Cardiac fibroblast (primary cell): ENCODE measurements at places on chromosomes 6 and 20.

- no peak for DNase-seq
Observed at GRCh38 chr20:49705358-49705757, 8.3 kb downstream of the B4GALT5 start.

GRCh38 chr6:124445581-124445980 is 516.7 kb upstream of the RNF217 start:
- DNase-seq: no peak

DNA sequence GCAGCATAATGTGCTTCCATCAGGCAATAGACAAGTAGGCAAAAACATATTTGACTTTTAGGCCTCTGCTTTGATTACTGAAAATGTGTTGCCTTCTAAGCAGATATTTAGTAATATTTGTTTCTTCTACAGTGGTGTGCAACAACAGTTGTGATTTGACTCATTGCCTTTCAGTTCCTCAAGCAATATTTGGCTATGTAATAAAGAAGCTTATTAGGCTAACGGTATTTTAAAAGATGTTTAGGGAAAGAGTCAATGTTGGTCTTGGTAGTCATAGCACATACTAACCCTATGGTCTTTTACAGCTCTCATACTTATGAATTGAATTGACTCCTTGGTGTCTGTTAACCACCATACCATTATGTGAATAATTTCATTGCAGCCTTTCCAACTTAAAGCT is 124.1 kb downstream of the GRIK2 start:
- DNase-seq: no peak

DNA sequence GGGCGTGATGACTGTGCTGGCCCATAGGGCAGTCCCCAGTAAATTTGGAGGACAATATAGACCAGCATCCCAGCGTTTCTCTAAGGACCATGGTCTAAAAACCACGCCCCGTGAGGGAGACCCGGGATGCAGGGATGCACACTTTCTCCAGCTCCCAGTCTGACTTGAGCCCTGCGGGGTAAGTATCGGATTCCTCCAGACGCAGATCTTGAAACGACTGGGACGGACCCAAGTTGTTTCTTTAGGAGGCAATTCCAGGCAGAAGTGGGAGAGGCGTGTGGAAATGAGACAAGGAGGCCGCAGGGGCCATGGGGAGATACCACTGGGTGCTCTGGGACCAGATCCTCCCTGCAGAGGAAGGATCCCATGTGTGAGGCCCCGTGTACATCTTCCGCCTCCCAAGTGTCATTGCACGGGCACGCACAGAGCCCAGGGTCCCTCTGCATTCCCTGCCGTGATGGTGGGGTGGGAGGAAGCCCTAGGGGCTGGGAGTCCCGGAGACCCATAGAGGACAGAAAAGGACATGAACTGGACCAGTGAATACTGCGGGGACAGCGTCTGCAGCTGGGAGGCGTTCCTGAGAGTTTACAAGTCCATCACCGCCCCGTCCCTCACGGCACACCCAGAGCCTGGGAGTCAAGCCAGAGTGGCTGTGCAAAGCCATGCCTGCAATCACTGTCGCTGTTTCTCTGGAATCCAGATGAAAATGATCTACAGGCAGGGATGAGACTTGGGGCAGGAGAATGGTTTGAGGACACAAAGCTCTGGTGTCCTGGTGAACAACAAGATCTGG is 522.9 kb downstream of the CDH26 start:
- no peak for DNase-seq

GRCh38 chr6:100268326-100268725 is 196.4 kb downstream of the SIM1 start:
- DNase-seq: no peak

GRCh38 chr6:108366236-108366635 is 71.4 kb downstream of the AFG1L start:
- DNase-seq: no peak

DNA sequence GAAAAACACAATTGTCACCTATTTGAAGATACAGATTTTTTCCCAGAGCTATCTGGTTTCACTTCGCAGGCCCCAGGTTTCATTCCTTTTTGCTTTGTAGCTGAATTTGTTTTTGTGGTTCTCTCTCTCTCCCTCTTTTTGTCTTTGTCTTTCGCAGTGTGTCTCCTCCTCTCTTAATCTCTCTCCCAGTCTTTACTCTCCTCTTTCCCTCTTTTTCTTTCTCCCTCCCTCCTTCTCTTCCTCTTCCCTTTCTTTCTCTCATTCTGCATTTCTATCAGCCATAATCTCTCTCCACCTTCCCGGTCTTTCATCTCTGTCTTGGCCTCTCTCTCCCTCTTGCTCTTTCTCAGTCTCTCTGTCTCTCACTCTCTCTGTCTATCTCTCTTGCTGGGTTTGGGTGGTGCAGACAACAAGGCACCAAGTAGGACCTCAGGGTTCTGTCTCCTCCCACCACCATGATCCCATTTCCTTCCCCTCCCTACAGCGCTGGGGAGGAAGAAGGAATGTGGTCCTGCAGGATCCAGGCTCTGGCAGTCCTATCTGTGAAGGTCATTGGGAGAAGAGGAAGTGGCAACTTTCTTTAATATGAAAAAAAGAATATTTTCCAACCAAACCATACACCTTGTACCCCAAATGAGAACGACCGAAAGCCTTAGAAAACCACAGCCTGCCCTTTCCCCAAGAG is 63.2 kb downstream of the BANF2 start:
- DNase-seq: no peak

DNA sequence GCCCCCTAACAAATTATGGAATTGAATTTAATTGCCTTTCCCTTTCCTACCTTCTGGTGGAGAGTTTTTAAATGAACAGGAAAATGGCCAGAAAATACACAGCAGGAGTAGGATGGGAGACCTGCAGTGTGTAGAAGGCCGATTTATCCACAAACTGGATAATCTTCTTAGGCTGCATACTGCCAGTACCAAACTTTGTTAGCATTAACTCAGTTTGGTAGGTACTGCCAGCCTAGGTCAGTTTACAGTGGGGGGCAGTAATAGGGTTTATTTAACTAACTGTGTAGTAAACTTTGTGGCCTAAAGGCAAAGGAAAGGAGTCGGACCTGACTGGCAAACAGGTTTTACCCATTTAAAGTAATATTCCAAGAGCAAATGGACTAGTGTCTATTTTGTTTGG is 4.6 kb downstream of the NCOA3 start:
- DNase-seq: no peak

- DNase-seq: no peak
Observed at GRCh38 chr6:19842030-19842615, 5.0 kb downstream of the ID4 start.

DNA sequence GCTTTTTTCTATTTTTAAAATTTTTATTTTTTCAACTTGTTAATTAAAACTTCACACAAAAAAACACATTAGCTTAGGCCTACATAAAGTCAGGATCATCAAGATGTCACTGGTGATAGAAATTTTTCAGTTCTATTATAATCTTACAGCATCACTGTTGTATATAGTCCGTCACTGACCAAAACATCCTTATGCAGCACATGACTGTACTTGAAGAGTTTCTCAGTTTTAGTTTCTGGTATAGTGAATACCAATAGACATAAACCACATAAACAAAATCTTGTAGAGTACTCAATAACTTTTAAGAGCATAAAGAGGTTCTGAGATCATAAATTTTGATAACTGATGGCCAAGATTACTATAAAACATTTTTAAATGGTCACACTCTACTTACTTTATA is 71.8 kb downstream of the ASCC3 start:
- peak; percentile 9 for DNase-seq

DNA sequence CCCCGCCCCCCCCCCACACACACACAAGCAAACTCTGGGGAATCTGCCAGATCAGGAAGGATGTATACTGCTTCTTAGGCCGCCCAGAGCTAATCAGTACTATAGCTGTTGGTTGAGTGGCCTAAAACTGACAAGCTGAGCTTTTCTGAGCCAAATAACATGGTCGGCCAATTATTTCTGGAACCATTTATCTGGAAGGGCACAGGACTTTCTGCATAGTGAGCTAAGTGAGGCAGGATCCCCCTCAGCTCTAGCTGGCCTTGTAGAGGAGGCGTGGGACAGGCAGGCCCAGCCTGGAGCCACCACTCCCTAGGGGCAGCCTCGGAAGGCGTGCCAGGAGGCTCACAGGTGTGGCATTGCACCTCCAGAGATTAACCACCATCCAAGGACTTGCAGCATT is 200.1 kb downstream of the TMEM242 start:
- DNase-seq: no peak

- no peak for DNase-seq
Observed at GRCh38 chr20:17377231-17377630, 150.4 kb downstream of the PCSK2 start.

DNA sequence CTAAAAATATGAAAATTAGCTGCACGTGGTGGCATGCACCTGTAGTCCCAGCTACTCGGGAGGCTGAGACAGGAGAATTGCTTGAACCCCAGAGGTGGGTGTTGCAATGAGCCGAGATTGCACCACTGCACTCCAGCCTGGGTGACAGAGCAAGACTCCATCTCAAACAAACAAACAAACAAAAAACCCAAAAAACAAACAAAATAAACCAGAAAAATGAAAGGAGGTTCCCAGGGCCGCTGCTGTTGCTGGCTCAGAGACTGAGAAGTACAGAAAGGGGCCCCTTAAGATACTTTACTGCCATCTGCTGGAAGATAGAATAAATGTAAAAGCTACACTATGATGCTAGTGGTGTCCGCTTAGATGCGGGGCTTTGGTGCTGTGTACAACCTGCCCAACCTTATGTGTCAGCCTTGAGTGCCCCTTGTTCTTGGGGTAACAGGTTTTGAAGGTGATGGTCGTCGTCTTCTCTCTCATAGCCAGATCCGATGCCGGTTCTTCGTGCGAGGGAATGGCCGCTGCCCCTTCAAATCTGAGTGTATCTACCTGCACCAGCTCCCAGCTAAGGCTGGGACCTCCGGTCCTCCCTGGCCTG is 2.8 kb upstream of the FANCE start:
- DNase-seq: peak; percentile 83

GRCh38 chr20:32359633-32360332 is 1.7 kb downstream of the ASXL1 start:
- DNase-seq: peak; percentile 43

- DNase-seq: peak; percentile 36
Observed at GRCh38 chr6:34940030-34940434, 51.0 kb downstream of the ANKS1A start.

GRCh38 chr6:170198298-170198697 is 92.6 kb downstream of the DLL1 start:
- no peak for DNase-seq

GRCh38 chr20:43910564-43910963 is 4.1 kb upstream of the TOX2 start:
- no peak for DNase-seq

DNA sequence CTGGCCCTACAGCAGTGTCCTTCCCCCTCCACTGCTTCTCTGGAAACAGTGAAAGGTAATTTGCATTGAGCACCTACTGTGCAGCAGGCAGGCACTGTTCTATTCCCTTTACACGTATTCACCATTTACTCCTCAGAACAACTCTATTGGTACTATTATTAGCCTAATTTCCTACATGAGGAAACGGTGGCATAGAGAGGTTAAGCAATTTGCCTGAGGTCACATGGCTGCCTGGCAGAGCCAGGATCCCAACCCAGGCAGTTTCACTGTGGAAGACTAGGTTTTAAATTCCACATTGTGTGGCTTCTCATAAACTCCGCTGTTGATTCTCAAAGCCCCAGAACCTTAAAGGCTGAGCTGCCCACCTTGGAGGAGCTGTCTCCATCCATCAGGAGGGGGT is 72.7 kb downstream of the CLIC5 start:
- no peak for DNase-seq

GRCh38 chr6:132715204-132715603 is 1.3 kb upstream of the VNN1 start:
- peak; percentile 86 for DNase-seq

- peak; percentile 46 for DNase-seq
Observed at GRCh38 chr6:85516168-85516567, 66.3 kb downstream of the NT5E start.

DNA sequence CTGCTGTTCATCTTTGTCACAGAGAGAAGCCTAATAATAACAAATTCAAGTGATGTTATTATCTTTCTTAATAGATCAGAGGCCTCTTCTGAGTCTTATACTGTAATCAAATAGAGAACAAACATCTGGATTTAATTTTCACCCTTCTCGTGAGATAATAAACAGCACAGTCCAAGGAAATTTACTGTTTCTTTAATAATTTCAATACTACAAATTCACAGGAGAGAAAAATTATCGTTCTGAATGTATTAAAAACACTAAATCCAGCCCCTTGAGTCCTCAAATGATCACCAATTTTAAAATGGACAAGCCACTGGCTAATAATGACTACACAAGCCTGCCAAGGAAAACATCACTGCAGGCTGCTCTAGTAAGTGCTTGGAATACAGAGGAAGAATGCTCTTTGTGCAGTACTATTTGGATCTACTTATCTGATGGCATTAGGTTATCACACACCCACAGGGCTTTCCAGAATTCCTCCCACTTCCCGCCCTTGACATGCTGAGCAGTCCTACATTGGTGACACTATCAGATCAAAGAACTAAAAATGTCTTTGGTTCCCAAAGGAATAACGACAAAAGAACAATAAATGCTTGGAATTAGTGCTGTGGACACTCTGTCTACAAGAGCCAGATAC is 38.1 kb downstream of the SYNE1 start:
- DNase-seq: peak; percentile 15

DNA sequence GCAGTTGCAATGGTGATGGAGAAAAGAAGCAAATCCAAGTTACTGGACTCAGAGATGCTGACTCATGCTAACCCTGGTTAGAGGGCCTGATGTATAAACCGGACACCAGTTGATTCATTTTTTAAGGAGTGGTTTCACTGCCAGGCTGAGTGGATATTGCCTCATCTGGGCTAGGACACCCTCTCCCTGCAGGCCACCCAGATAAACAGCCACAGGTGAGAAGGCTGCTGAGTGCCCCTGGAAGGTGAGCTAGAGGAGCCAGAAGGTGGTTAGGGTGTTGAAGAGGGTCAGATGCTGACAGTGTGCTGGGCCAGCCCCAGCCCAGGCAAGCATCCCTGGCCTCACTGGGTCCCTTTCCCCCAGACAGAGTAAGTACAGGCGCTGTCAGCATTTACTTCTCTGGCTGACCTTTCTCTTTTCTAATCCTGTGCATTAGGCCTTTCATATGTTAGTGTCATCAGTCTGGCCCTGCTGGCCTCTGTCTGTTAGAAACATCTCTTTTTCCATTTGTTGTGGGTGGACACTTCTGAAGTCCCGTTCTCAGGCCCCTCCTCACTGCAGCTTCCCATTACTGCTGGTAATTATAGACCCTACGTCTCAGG is 13.5 kb downstream of the EPB41L1 start:
- DNase-seq: peak; percentile 80
